Endothelial cell of umbilical vein (primary cell): ENCODE measurements at places on chromosomes 7 and 10. TPM values are rescaled to one million over a fixed set of nuclear protein-coding genes. Genes with fewer than 3 reads are reported as not detected.

TAS2R3 gene
- 1.3 and 2.0 TPM in 2 replicates for total RNA-seq

HSPA12A gene
- total RNA-seq: 0.22 and 0.30 TPM in 2 replicates

ST8SIA6 gene
- 0.35 and 0.51 TPM in 2 replicates for total RNA-seq

ITGA8 gene
- total RNA-seq: 0.12 and 0.40 TPM in 2 replicates

CPED1 gene
- total RNA-seq: 0.22 and 0.32 TPM in 2 replicates

SLC26A5 gene
- total RNA-seq: not detected in 2 replicates

METTL27 gene
- 1.2 and 10.8 TPM in 2 replicates for total RNA-seq

AKR1D1 gene
- not detected in 2 replicates for total RNA-seq

FAM24B gene
- 8.5 and 10.6 TPM in 2 replicates for total RNA-seq

DNA sequence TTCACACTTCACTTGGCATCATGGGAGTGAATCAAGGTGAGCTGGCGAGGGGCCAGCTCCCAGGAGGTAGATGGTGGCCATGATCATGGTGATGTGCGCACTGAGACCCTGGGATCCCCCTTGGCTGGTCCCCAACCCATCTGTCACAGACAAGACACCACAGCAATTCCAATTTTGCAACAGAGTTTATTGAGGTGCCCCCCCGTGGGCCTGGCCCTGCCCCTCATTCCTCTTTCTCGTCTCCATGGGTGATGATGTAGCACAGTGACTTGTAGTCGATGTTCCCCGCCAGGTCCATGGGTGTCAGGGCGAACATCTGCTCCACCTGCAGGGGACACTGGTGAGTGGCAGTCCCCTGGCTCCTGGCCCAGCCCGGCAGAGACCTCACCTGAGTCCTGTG, 2.4 kb downstream of the MYL7 start:
- DNase-seq: no peak

DNA sequence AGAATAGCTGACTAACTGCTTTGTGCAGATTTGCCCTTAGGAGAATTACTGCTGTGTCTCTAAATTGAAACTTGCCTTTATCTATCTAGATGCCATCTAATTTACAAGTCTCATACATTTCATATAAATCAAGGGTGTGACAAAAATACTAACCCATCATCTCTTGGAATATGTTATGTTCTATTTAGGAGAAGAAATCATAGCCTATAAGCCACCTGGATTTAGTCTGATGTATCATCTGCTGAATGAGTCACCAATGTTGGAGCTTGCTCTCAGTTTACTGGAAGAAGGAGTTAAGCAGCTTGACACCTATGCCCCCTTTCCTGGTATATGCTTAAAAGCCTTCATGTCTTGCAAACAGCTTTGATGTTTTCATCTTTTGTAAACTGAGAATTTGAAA, 43.5 kb downstream of the NUP205 start:
- DNase-seq: no peak

DNA sequence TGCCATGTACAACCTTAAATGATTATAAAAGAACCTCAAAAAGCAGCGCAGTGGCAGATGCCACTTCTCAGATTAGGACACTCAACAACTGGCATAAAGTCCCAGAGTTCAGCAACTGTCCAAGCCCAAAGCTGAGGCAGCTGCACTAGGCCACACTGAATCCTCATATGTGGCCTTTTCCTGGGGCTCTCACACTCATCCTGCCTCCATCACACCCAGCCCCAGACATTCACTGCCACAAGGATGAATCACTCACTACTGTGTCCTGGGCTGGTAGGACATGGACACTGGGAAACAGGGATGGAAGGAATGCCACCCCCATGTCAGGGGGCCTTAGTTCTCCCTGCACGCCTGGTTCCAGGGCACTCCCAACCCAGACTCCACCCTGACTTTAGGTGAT, 547.7 kb downstream of the TNS3 start:
- DNase-seq: no peak

DNA sequence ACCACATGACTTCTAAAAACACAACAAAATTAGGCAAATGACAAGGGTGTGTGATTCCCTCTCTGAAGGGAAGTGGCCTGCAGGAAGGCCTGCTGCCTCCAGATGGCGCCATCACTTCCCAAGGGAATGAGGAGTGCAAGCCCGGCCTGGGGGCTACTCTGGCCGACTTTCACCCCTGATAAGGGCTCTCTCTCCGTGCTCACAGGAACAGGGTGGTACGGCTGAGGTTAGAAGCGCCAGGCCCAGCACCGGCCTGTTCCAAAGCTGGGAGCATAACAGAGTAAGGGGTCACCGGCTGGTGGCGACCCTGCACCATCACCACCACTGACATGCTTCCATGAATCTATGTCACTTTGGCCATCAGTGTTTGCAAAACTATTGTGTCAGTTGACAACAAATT, 13.1 kb downstream of the RBP3 start:
- DNase-seq: peak; percentile 45

DNA sequence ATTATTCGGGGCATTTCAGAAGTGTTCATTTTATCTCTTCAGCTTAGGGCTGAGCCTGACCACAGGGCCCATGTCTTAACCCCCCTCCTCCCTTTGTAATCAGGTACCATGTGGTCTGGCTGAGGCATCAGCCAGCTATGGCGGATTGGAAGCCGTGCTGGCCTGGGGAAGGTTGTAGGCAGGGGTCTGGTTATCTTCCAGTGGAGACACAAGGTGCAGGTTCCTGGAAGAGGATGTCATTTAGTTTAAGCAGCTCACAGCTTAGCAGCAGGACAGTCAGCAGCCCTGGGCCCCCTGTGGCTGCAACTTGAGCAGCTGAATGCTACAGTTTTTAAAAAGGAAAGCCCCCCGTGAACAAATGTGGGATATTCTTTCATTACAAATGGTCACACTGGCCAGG, 22.1 kb downstream of the BAG3 start:
- DNase-seq: no peak

DNA sequence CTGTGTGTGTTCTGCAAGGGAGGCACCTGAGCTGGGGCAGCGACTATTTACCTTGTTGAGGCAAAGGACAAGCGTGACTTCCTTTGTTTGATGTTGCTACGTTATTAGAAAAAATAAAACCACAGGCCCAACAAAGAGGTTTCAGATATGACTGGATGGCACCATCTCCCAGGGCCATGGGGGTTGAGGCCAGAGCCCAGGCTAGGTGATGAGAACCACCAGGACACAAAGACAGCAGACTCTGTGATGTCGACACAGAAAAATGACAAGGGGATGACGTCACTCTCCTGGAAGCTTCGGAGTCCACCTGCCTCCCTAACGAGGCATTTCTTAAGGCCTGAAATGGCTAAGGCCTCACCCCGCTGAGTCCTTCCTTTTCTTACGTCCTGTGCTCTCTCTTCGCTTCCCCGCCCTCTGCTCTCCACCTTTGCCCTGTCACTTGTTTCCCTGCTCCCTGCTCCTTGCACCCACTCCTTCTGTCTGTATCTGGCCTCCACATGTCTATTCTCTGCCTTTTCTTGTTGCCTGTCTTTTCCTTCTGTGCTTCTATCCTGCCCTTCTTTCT, 83.0 kb upstream of the ADRB1 start:
- no peak for DNase-seq

- DNase-seq: no peak
Observed at GRCh38 chr10:86483664-86484063, 37.9 kb downstream of the WAPL start.

GRCh38 chr7:94135180-94135579, 131.0 kb upstream of the BET1 start:
- no peak for DNase-seq

- DNase-seq: no peak
Observed at GRCh38 chr7:105760551-105761447, 115.6 kb downstream of the ATXN7L1 start.

DNA sequence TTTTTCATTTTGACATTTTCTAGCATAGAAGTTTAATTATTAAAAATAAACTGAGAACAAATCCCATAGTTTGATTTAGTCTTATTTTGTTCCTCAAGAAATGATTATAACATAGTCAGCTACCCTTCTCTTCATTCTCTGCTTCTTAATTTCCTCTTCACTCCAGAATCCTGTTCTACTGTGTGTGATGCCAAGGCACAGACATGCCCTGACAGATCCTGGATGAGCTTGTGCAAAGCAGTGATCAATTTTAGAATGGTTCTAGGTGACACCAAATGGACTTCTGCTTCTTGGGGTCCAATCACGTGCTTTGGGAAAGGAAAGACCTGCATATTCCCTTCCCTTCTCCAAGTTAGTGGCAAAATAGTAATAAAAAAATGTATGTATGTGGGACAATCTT, 665.6 kb downstream of the MAGI2 start:
- no peak for DNase-seq

DNA sequence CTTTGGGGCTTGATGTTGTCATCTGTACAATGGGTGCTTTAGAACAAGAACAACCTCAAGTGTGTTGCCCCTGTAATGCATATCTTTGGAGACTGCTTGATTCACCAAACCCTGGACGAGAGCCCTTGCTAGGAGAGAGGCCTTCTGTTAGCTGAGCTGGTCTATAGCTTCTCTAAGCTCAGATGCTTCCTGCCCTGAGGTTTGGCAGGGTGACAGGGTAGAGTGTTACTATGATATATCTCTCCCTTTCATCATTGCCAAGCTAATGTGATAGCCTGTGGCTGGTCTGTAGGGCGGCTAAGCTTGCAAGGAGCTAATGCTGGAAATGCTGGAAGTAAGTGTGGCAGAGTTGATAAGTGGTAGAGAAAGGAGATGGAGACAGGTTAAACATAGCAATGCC, 364.1 kb downstream of the RPS24 start:
- no peak for DNase-seq

GRCh38 chr7:138935465-138936011, 45.7 kb downstream of the KIAA1549 start:
- peak; percentile 77 for DNase-seq

GRCh38 chr10:117112220-117112619, 25.9 kb downstream of the VAX1 start:
- no peak for DNase-seq

- no peak for DNase-seq
Observed at GRCh38 chr7:2864204-2864985, 20.3 kb upstream of the GNA12 start.
